A549 treated with RU486 at 1 μM for 4 hours (cell line): ENCODE measurements at places on chromosomes 2 and 18. TPM values are rescaled to one million over a fixed set of nuclear protein-coding genes. Genes with fewer than 3 reads are reported as not detected.

TUBB8B gene
- total RNA-seq: 0.32 TPM in 1 of 5 replicates, not detected in the others

TMEM127 gene
- 35.7 to 49.9 TPM (median 45.7 TPM) in 5 replicates for total RNA-seq

CTDP1 gene
- total RNA-seq: 13.3 to 17.6 TPM (median 16.7 TPM) in 5 replicates

PDE6D gene
- total RNA-seq: 18.1 to 23.6 TPM (median 22.0 TPM) in 5 replicates

CXCR4 gene
- 0.29 to 0.65 TPM (median 0.42 TPM) in 5 replicates for total RNA-seq

CACNB4 gene
- total RNA-seq: 0.02 to 0.32 TPM (median 0.15 TPM) in 4 of 5 replicates, not detected in the other

BOLL gene
- total RNA-seq: not detected in 5 replicates

SH2D6 gene
- 0.46 to 1.6 TPM (median 0.55 TPM) in 5 replicates for total RNA-seq

MLPH gene
- 189 to 291 TPM (median 256 TPM) in 5 replicates for total RNA-seq
